ENCODE measurements at places on chromosomes 1 and 21.

DNA sequence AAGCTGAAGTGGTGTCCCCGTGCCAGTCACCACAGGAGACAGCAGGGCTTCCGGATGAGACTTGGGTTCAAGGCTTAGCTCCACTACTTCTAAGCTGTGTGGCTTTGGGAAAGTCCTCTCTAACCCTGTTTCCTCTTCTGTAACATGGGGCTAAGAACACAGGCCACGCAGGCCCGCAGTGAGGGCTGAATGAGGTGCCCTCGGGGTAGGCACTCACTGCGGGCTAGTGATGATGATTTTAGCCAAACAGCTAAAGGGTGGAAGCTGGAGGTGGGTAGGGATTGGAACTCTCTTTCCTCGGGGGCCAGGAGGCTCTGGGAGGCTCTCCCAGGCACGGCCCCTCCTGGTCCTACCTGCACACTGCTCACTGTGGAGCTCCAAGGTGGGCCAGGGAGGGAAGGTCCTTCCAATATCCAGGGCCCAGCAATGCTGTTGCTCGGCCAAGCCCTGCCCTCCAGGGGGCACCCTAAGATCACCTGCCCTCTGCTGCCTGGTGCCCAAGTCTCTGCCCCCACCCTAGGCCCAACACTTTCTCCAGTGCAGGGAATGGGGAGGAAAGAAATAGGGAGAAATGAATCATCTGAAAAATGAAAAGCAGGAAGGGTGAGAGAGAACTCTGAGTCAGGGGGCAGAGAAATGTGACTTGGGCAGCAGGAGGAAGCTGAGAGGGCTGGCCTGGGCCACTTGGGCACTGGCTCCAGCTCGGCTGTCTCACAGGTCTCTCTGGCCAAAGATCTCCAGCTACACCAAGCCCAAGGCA is 19.2 kb upstream of the EVA1B start:
- peak; percentile 39 for DNase-seq

- DNase-seq, result no peak
Measured at GRCh38 chr1:30905916-30906620, 2.5 kb downstream of the SDC3 start.

GRCh38 chr1:212157252-212157651 is 121.7 kb downstream of the DTL start:
- DNase-seq, result no peak

- DNase-seq, result peak; percentile 70
Measured at GRCh38 chr1:227946624-227947385, 927 bp downstream of the WNT9A start.

GRCh38 chr1:193221651-193222050 is 35.2 kb upstream of the B3GALT2 start:
- no peak for DNase-seq

DNA sequence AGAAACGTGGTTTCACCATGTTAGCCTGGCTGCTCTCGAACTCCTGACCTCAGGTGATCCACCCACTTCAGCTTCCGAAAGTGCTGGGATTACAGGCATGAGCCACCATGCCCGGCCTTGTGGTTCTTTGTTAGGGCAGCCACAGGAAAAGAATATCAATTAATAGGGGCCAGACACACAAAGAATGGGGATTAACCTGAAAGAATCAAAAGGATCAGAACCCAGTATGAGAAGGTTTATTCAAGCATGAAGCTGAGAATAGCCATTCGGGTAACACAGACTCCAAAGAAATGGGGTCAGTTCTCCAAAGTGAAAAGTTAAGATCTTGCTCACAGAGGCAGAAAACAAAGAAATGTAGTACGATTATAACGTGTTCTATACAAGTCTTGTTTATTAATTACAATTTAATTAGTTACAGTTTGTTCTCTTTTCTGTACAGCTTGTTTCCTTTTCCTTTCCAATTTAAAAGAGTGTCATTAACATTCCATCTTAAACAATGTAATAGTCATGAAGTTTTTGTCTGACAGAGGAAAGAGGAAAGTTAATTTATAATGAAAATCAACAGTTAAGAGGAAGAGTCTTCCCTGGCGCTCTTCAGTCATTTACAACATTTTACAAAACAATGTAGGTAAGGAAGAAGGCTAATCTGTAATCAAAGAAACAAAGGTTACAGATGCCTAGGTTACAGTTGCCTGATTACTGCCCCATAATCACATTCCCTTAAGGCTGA is 51.3 kb upstream of the SLC45A1 start:
- DNase-seq, result no peak

GRCh38 chr1:119266858-119267257 is 101.7 kb upstream of the HAO2 start:
- no peak for DNase-seq

DNA sequence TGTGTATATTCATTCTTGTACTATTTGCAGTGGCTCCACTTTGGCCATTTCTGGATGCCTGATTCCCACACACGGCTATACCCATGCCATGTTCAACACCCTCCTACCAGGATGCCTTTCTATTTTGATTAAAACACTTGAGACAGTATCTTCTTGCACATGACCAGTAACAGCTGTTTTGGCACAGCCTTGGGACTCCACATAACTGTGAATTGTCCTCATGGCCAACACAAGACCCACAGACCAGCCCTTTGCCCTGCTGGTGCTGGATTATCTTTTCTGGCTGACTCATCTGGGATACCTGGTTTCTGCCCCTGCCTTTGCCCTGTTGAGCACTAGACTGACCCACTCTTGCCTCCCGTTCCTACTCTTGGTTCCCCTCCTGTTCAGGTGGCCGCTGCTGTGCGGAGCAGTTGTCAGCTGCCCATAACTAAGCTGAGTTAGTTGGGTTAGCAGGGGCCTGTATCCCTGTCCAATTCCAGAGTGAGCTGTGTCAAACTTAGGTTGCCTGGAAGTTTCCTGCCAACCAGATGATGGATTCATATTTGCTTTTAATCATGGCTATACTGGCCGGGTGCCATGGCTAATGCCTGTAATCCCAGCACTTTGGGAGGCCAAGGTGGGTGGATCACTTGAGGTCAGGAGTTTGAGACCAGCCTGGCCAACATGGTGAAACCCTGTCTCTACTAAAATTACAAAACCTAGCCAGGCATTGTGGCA is 10.8 kb upstream of the EYA3 start:
- DNase-seq, result no peak

- no peak for DNase-seq
Measured at GRCh38 chr1:70714149-70714548, 303.1 kb downstream of the CTH start.

- DNase-seq, result no peak
Measured at GRCh38 chr1:106249365-106249764, 807.1 kb upstream of the PRMT6 start.

GRCh38 chr1:43832255-43832654 is 101.3 kb upstream of the ARTN start:
- DNase-seq, result no peak

GRCh38 chr1:47403321-47403910 is 12.7 kb upstream of the FOXE3 start:
- DNase-seq, result no peak

DNA sequence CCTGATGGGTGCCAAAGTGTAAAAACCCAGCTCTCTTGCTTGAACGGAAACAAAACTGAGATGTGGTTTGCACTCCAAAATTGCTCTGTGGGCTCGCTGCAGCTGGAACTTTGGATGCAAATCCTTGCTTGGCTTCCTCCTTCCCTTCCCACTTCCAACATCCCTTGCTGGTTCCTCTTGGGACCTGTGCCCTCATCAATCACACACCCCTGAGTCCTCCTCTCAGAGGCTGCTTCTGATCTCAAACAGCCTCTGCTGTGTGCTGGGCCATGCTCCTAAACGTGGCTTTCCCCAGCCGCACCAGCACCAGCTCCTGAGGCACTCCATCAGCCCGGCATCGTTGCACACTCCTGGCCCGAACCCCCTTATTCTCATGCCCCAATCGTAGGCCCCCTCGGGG is 124.3 kb upstream of the RAB4A start:
- no peak for DNase-seq

GRCh38 chr1:30656171-30656940 is 67.0 kb downstream of the MATN1 start:
- DNase-seq, result no peak

- no peak for DNase-seq
Measured at GRCh38 chr1:10626791-10627410, 152.2 kb downstream of the PEX14 start.

DNA sequence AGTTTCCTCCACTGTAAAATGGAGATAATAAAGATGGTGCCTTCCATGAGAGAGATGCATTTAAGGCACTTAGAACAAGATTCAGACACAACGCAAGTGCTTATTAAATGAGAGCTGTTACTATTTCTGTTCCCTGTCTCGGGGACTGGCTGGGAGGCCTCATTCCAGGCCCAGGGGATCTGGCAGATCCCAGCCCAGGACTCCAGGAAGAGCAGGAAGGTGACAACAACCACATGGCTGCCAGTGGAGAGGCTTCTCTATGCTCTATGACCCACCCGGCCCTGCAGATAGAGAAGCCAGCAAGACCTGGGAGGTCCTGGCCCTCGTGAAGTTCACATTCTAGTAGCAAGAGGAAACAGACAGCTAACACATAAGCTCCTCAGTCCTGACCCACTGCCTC is 175.5 kb downstream of the ACTL8 start:
- no peak for DNase-seq

DNA sequence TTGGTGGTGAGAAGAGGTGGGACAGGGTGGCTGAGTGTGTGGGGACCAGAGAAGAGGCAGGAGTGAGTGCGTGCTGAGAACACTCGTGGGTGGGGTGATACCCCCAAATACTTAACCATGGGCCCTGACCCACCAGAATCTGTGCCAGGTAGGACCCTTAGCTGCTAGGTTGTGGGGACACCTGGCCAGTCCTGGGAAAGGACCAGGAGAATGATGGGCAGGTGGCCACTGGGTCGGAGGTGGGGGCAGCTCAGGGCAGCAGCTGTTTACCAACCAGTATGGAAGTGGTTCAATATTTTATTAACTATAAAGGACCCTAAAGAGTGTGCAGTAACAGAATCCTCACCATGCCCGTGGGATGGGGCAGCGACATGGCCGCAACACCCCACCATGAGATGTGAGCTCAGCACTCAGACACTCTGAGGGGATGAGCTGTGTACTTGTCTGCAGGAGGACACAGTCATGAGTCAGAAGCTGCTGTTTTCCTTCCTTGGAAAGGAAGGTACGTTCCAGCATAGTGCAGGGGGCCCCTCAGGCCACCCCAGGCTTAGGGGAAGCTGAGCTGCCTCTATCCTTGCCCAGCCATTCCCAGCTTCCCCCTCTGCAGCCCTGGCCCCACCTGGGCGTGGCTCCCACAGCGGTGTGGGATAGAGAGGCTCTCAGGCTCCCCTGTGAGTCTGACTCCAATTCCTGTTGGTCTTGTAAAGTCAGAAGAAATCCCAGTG is 25.4 kb downstream of the TEX35 start:
- no peak for DNase-seq

- DNase-seq, result no peak
Measured at GRCh38 chr1:117017062-117017461, 15.5 kb downstream of the CD101 start.

GRCh38 chr1:101198842-101199636 is 37.8 kb upstream of the S1PR1 start:
- DNase-seq, result no peak

DNA sequence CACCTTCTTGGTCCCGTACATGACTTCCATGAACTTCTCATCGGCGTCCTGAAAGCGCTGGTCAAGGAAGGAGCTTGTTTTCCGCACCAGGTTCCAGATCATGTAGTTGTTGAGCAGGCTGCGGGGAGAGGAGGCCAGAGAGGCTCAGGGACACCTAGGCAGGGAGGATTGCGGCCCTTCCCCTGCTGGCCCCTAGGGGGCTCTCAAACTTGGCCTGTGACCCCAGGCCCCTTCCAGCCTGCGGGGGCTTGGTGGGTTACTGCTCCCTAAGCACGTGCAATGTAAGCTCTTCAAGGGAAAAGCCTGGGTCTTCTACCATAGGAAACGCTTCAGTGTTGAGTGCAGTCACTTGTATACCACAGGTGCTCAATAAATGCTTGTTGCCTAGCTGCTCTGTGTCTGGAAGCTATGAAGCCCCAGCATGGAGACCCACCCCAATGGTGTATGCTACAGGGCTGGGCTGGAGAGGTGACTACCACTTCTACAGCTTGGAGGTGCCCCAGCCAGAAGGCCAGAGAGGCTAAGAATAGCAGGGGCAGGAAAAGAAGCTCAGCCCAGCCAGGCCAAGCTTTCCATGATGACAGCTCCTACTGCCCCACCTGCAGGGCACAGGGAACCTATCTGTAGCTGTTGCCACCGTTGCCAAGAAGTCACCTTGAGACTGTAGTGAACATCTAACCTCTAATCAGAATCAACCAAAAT is 45.1 kb downstream of the ECE1 start:
- no peak for DNase-seq

DNA sequence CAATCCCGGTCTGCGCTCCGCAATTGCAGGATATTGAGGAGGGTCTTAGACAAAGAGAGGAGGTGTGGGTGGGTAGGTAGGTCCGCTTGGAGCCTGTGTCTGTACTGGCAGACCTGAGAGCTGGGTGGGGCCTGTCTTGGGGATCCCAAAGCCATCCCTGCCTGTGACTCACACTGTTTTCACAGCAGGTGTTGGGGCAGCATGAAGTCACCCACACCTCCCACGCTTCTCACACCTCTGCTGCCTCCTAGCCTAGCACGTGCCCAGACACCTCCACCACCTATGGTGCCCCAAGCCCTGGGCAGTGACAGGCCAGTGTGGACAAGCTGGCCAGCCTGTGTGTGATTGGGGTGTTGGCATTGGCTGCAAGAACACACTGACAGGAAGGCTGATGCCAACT is 65.7 kb upstream of the ECE1 start:
- no peak for DNase-seq

DNA sequence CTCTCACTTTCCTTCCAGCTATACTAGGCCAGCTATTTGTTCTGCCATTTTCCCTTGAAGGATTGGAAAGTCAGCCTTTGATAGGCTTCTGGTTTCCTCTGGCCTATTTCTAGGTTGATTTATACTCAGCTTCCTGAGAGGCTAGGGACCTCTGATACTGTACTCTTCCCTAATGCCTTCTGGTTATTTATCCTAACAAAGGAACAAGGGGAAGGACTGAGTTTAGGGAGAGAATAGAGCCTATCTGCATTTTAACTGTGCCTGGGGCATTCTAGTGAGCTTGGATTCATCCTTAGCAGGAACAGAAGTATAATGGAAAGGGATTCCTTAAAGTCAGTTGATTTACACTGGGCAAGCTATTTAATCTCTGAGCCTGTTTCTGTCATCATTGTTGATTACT is 11.8 kb upstream of the TMEM39B start:
- DNase-seq, result no peak

GRCh38 chr1:29513357-29513756 is 277.0 kb downstream of the PTPRU start:
- DNase-seq, result no peak

DNA sequence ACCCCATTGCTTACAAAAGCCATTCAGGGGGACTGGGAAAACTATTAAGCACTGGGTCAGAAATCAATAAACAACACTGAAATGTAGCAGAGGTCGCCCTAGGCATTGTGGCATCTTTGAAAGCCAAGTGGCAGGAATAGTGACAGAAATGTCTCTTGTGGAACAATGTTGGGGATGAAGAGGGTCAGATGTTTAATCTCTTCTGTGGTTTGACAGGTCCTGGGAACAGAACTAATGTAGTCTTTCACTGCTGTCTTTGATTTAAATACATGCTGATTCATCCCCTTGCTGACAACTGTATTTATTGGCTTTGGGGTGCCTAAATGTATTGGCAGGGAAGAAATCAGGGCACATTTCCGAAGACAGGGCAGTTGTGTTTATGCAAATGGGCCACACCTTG is 194.8 kb downstream of the ATG4C start:
- no peak for DNase-seq

- DNase-seq, result peak; percentile 77
Measured at GRCh38 chr1:109931189-109931731, 20.6 kb downstream of the CSF1 start.

GRCh38 chr1:93816970-93817678 is 61.9 kb downstream of the DNTTIP2 start:
- no peak for DNase-seq

Measured in tibial nerve (tissue), 4 donors.